Stimulated activated CD8-positive, alpha-beta memory T cell treated with anti-CD3 and anti-CD28 coated beads, Interleukin-15, amount 100 ng/mL, for 1 hour (primary cell): ENCODE measurements at places on chromosomes 7 and 10.

DNA sequence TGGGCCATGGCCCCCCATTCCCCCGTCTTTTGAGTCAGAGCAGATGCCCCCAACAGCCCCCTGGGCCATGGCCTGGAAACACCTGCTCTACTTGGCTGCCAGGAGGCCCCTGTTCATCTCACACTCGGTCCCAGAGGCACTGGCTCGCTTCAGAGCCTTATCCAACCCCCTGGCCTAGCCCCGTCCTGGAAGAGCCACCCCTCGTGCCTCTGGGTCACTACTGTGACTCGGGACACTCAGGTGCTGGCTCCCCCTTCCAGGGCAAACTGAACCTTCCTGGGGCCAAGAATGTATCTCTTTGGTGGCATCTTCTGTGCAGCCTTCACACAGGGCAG is 7.0 kb downstream of the POLR2J start:
- DNase-seq = no peak

GRCh38 chr10:48789486-48790456 is 105.1 kb downstream of the WDFY4 start:
- DNase-seq = no peak

- no peak for DNase-seq
These were observed 89.5 kb upstream of the ANKRD30A start for GRCh38 chr10:37035853-37036252.

DNA sequence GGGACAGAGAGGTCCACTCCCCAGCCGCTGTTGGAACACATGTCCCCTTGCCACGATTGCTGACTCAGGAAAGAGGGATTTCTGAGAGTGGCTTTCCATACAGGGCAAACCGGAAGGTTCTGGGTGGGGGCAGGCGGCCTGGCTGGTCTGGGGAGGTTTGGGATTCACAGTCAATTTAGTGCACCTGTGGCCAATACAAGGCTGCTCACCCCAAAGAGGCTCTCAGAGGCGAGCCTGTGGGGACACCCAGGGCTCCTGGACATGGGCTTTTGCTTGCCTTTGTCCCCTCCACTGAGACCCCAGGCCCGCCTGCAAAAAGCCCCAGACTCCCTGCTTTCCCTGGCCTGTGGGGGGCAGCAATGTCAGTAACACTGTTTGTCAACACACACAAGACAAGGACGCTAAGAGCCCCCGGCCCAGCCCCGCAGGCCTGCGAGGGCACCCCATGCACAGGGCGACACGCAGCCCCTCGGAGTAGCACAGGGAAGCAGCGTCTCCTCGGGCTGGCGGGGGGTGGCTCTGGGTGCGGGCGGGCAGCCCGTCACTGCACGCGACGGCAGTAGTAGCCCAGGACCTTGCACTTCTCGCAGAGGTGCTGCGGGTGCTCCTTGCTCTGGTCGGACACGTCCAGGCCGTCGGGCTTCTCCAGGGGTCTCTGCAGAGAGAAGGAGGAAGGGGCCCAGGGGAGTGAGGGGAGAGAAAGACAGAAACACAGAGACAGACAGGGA is 38.7 kb downstream of the PPIF start:
- DNase-seq = no peak

- no peak for DNase-seq
These were observed 4.7 kb downstream of the MYL10 start for GRCh38 chr7:101624246-101625001.

DNA sequence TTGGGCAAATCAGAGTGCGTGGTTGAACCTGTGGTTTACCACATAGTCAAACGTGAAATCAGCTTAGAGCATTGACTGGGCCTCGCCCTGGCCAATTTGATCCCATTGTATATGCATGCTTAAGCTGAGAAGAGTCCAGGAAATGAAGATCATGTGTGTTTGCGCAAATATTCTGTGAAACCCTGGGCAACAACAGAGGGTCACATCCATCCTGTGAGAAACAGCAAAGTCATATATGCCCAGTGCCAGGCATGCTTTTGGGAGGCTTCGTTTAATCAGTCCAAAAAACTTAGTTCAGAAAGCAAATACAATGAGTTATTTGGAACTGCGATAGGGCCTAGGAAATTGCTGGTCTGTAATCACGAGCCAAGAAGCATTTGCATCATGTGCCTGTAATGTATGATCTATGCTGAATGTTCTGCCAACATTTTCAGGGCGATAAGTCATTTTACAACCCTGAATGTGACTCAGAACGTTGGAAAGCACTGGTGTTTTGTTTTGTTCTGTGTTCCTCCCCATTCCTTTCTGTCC is 412.1 kb upstream of the CELF2 start:
- no peak for DNase-seq

GRCh38 chr7:33195264-33195663 is 65.9 kb downstream of the BBS9 start:
- no peak for DNase-seq

DNA sequence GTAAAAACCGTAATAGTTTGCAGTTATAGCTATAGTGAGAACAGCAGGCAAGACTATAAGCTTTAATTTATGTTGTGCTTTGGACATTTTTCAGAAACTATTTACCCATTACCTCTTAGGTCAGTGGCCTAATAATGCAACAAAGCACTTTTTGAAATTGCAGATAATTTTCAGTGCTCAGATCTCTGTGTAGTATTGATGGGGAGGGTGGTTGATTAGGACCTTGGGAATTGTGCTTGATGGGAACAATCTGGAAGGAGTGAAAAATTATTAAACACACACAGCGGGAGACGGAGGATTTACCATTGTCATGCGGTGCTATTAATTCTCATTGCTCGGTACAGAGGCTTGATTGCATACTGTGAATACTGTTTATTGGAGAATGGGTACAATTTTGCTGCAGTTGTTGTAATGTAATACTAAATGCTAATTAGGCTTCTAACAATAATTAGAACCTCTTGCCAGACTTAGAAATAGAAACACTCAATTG is 304.8 kb downstream of the LRMDA start:
- no peak for DNase-seq

- no peak for DNase-seq
These were observed 355.3 kb downstream of the ARL4A start for GRCh38 chr7:13042605-13043236.

DNA sequence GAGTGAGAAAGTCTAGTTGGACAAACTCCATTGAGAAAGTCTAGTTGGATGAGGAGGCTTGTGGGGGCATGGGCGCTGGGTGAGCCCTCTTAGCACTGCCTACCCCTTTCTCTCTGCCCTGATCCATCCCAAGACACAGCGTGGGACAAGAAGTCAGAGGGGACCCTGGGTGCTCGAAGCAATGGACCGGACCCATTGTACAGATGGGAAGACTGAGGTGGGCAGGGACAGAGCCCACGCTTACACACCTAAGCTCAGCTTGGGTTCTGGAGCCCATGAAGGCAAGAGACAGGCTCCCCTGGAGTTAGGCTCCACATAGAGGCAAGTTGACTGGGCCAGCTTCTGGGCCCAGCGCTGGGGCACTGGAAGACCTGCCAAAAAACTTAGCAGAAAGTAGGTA is 126.8 kb upstream of the TNRC18 start:
- DNase-seq = no peak

DNA sequence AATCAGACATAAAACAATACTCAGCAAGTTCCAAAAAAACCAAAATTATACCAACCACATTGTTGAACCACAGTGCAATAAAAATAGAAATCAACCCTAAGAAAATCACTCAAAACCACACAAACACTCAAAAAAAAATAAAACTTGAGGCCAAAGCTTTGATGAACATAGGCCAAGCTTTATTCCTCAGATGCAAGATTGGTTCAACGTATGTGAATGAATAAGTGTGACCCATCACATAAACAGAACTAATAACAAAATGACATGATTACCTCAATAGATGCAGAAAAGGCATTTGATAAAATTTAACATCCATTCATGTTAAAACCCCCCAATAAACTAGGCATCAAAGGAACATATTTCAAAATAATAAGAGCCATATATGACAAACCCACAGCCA is 506.1 kb upstream of the FZD8 start:
- DNase-seq = no peak

- no peak for DNase-seq
These were observed 268.3 kb upstream of the SHH start for GRCh38 chr7:156080596-156080995.

- no peak for DNase-seq
These were observed 410.6 kb downstream of the GLRX3 start for GRCh38 chr10:130546841-130547240.

DNA sequence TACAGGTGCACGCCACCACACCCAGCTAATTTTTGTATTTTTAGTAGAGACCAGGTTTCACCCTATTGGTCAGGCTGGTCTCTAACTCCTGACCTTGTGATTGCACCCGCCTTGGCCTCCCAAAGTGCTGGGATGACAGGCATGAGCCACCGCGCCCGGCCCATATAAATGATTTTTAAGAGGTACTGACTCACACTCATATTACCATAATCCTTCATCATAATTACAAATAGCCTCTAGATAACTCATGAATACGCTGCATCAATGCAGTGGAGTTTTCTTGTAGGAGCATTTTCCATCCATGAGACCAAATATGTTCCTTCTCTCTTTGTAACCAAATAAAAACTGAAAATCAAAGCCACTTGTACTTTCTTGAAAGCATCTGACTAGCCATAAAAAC is 193.3 kb downstream of the GRM8 start:
- no peak for DNase-seq

DNA sequence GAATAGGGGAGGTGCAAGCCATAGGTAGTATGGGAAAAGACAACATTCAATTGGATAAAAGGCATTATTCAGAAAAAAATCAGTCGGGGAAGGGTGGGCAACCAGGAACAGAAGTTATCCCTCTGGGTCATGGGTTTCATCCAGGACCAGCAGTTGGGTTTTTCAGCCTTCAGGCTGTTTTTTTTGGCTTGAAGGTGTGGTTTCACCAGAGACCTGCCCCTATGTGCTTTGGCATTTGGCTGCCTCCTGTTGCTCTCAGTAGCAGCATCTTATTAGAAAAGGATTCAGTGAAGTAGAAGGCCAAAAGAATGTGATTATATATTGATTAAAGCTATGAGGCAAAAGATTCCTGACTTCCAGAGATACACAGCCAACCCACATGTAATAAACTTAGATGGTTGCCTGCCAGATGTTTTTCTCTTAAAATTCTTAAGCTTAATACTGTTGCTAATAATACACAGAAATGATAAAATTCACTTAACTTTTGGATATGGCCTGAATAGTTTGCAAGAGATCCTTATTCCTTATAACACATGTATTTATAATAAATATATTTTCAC is 251.7 kb upstream of the CSTF2T start:
- no peak for DNase-seq

- DNase-seq = no peak
These were observed 401.2 kb downstream of the SH2D4B start for GRCh38 chr10:80938903-80939302.

- no peak for DNase-seq
These were observed 2.5 kb upstream of the ETV1 start for GRCh38 chr7:13991791-13992595.

DNA sequence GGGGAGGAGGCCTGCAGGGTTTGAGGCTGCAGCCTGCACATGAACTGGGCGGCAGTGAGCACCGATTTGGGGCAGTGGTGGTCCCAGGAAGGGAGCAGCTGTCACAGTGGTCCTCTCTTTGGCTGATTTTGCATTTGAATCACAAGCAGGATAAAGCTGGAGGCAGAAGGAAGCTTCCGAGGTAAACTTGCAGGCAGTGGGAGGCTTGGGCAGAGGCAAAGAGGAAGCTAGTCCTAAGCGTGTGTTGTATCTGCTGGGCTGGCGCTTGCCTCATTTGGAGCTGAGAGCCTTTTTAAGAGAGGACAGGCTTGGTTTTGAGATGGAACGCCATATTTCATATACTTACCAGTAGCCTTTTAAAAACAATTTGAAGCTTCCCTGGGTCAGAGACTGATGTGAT is 177.2 kb upstream of the PODXL start:
- DNase-seq = no peak

- DNase-seq = no peak
These were observed 114.3 kb downstream of the LMBR1 start for GRCh38 chr7:156778668-156779067.

DNA sequence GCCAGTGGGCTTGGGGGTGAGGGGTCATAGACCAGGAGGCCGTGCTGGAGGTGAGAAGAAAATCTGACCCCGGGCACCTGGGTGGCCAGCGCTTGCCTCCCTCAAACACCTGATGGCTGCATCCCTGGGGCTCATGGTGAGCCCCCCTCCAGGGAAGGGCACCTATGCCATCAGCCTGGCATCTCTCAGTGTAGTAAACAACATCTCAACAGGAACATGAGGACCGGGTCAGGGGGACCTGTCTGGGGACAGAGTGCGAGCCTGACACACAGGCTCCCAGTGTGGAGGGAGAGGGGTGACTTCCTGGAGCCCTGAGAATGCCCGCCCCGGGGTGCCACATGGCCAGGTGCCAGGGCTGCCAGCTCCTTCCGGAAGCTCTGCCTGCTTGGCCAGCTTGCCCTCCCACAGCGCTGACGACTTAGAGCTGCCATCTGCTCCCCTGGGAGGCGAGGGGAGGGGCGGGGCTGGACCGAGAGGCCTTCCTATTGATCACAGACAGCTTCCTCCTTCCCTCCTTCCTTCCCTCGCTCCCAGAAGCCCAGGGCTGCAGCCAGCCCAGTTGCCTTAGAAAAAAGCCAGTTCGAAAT is 12.3 kb downstream of the STX1A start:
- DNase-seq = no peak

GRCh38 chr7:140174217-140174616 is 2.6 kb downstream of the KDM7A start:
- no peak for DNase-seq

- DNase-seq = no peak
These were observed 48.4 kb upstream of the CYTH3 start for GRCh38 chr7:6320791-6321190.

GRCh38 chr7:20330928-20331909 is 519 bp downstream of the ITGB8 start:
- DNase-seq = no peak

GRCh38 chr10:25308278-25308677 is 133.5 kb downstream of the GPR158 start:
- DNase-seq = no peak

DNA sequence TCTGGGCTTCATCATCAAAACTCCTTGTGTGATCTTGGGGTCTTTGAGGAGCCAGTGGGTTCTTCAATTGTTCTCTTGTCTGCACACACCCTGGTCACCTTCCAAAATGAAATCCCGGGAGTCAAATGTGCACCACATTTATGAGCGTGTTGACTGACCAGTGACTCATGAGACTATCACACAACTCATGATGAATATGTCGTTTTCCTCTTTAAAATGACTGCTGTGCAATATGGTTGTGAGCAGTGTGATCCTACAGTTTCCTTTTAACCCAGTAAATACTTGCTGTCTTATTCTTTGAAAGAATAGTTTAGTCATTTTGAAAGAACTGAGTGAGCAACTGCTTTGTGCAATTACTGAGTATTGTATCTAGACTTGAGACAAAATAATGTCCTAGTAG is 149.2 kb downstream of the DYNC1I1 start:
- DNase-seq = no peak

DNA sequence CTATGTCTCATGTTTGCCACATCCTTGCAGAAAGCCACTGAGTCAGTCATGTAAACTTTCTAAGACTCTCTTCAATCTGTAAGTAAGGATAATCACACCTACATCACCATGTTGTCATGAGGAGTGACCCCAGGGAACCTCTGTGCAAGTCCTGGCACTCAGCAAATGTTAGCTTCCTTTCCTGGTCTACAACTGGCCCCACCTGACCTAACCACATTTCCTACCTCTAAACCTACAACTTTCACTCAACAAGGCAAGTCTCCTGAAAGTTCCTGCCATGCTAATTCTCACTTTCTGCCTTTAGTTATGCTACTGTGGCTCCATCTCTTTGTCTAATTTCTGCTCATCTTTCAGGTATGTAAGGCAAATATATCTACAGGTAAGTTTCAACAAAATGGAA is 72.3 kb upstream of the SEM1 start:
- DNase-seq = no peak

- no peak for DNase-seq
These were observed 62.0 kb downstream of the CCNY start for GRCh38 chr10:35398355-35398754.

GRCh38 chr7:2475678-2476015 is 551 bp downstream of the GRIFIN start:
- DNase-seq = no peak
